Mucosa of descending colon (tissue), 3 donors: ENCODE measurements at places on chromosomes 4 and X. TPM values are rescaled to one million over a fixed set of nuclear protein-coding genes. Genes with fewer than 3 reads are reported as not detected.
A peak's percentile ranks its signal among the peaks of the same experiment; 100 is the strongest.

- DNase-seq: no peak
Observed at GRCh38 chr4:175309041-175309440, 390.9 kb downstream of the ADAM29 start.

- DNase-seq: no peak
Observed at GRCh38 chr4:30847167-30847566, 127.0 kb downstream of the PCDH7 start.

DNA sequence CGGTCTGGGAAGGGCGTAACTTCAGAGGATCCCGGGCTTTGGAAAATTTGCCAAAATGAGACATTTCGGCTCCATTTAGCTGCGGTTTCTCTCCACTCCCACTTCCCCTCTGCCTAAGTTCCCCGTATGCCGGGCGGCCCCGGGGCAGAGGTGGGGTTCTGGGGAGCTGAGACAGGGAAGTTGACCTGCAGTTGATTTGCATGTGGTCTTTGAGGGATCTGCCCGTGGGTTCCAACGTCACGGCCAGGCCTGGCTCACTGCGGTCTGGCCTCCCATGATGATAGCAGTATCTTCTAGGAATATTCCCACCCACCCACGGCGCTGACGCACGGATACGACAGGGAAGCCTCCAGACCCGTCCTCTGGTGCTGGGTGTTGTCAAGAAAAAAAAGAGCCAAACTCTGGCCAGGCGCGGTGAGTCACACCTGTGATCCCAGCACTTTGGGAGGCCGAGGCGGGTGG lies 27.3 kb upstream of the CRLF2 start:
- peak; percentile 40 for DNase-seq

GRCh38 chrX:150007356-150007755 lies 69.1 kb upstream of the EOLA2 start:
- no peak for DNase-seq

Gene CSN1S1
- not detected for total RNA-seq

Gene OTC
- 6.3 TPM for total RNA-seq
